Fibroblast of skin of back (primary cell): ENCODE measurements at places on chromosomes 16 and 17.

GRCh38 chr17:59093702-59094231 is 12.9 kb downstream of the TRIM37 start:
- DNase-seq = peak; percentile 96

DNA sequence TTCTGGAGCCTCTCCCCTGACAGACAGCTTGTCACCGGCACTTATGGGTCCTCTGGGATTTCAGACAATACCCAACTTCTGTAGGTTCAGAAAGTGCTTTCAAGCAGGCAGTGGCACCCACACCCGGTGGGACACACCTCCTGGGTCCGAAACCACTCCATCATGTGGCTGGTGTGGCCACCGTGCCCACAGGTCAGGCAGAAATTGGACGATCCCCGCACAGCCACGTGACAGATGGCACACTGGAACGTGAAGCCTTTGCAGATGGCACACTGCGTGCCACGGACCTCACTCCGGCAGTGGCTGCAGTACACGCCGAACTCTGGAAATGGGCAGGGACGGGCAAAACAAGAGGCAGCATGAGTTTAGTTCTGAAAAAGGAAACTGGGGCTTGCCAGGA is 99.5 kb upstream of the FA2H start:
- no peak for DNase-seq

DNA sequence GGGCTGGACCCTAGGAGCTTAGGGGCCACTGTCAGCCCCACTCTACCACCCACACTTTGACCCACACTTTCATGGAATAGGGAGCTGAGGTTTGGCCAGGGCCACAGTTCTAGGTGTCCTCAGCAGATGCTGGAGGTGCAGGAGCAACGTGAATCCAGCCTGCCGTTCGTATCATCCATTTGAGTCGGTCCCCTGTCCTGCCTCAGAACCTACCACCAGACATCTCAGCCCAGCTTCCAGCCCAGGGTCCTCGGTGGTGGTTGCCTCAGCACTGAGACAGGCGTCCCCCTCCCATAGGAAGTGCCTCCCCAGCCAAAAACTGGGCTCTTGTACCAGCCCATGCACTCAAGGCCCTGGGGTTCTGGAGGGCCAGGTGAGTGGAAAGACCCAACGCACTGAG is 359 bp upstream of the ITGAE start:
- no peak for DNase-seq

- no peak for DNase-seq
These were observed 199.1 kb downstream of the FOXL1 start for GRCh38 chr16:86777381-86777946.

GRCh38 chr16:67177743-67178699 is 5.7 kb downstream of the MATCAP1 start:
- DNase-seq = peak; percentile 42

- no peak for DNase-seq
These were observed 4.1 kb downstream of the SYNGR2 start for GRCh38 chr17:78172249-78173051.

DNA sequence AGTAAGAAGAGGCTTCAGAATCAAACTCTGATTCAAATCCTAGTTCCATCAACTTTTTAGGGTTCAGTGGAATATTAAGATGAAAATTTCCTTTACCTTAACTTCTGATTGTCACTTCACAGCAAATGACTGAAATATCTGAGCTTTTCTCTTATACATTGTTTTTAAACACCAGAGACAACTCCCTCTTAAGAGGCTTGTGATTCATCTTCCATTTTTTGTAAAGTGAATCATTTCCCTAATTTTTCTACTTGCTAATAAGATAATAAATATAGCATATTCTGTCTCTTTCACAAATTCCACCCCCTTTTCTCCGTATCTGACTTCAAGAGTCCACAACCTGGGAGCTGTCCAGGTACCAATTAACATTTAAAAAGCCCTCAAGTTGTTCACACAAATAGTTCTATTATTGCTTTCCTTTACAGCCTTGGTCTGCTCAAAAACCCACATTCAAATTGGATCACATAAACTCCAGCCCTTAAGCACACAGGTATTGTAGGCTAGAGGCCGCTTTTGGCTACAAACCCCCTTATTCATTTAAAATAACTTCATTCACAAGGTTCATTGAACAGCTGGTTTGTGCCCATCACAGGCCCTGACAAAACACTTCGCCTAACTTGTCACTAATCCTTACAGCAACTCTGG is 14.1 kb upstream of the UTP6 start:
- DNase-seq = peak; percentile 43

DNA sequence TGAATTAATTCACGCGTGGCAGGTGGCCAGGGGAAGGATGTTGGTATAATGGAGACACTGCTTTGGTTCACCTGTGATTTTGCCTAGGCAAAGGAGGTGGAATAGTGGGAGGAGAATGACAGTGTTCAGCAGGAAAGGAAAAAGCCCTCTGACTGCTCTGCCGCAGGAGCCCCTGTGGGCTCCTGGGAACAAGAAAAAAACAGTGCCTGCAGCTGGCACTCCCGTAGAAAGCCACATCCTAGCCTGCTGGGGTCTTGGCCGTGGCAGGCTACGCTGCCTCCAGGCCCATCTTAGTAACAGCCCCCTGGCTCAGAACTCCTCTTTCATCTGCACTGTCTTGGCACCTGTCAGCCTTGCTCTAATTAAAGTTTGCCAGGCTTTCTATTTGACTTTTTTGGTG is 20.6 kb downstream of the ADORA2B start:
- no peak for DNase-seq

- DNase-seq = no peak
These were observed 9.2 kb downstream of the PER1 start for GRCh38 chr17:8142887-8143580.

DNA sequence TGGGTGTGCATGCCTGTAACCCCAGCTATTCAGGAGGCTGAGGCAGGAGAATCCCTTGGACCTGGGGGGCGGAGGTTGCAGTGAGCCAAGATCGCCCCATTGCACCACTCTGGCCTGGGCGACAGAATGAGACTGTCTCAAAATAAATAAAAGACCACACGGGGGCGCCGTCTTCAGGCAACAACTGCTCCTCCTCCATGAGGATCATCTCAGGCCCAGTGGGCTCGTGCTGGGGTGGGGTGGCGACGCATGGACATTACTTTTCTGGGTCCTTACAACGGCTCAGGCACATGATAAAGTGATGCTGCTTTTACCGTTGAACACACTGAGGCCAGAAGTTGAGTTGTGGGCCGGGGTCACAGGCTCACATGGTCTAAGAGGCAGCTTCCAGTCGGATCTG is 56.2 kb downstream of the PRMT7 start:
- peak; percentile 30 for DNase-seq

- peak; percentile 39 for DNase-seq
These were observed 717 bp upstream of the CNP start for GRCh38 chr17:41965694-41966462.

GRCh38 chr17:43517615-43518386 is 28.3 kb downstream of the ETV4 start:
- peak; percentile 73 for DNase-seq

DNA sequence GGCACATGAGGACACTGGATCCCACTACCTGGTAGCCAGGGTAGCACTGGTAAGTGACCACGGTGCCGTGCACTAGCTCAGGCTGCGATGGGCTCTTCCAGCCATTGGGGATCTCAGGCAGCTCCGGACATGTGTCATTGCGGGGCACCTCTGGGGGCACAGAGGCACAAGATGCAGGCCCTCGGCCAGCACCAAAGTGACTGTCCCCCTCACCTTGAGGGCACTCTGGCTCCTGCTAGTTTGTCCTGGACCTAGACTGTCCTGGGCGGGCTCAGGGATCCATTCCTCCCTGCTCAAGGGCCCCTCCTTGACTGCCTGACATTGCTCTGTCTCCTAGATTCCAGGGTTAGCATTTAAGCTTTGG is 6.7 kb upstream of the PHF12 start:
- no peak for DNase-seq

DNA sequence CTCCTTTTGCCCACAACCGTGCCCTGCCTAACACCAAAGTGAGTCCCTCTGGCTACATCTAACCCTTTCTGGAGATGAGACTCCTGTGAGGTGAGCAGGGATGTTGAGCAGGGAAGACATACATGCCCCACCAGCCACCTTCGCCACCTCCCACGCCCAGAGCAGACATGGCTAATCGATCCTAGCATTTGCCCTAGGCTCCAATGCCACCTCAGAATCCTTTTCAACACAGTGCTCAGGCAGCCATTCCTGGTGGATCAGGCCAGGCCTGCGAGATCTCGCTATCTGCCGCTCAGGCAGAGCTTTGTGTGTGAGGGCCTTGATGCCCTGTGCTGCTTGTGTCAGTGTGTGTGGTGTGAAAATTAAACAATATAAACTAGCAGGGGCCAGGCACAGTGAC is 21.0 kb downstream of the SCGB1C2 start:
- DNase-seq = no peak

DNA sequence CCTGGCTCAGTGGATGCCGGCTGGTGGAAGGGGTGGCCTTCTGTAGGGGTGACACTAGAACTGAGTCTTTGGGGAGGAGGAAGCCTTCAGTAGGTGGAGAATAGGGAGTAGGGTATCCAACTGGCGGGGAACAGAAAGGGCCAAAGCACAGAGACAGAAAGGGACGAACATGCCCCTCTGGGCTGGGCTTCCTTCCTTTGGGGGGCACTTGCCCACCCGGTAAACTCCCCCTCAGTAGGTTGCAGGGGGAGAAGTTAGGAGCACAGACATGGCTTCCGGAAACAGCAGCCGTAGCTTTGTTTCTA is 774 bp downstream of the ENGASE start:
- peak; percentile 9 for DNase-seq

DNA sequence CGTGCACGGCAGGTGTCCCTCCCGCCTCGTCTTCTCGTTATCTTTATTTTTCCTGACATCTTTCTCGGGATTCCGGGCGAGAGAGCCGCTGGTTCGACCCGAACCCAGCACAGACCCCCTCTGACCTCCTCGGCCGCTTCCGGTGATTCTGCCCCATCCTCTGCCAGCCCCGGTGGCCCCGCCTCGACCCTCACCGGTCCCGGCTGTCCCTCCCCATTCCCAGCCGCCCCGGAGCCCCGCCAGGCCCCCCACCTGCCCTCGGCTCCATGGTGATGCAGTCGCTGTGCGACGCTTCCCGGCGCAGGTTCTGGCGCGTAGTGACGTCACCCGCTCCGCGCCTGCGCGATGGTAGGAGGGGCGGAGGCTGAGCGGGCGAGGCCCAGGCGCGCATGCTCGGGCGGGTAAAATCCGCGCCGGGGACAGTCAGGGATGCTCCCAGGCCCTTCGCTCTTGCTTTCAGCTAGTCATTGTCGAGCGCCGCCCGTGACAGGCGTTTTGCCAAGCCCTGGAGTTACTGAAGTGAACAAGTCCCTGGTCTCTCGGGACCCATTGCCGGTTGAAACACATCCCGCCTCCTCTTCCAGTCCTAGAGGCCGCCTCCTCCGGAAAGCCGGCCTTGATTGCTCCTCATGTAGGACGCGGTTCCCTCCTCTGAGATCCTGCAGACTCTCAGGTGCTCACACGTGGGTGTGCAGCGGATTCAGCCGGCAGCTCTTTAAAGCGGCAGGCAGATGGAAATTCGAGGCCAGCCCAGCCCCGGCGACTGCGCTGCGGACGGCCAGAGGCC is at the start of gene MTHFSD:
MTHFSD (minus strand) TSS at position 319 of the 787 bp plus-strand sequence; CDS start at position 268, 51 bp downstream.
- DNase-seq = peak; percentile 91

DNA sequence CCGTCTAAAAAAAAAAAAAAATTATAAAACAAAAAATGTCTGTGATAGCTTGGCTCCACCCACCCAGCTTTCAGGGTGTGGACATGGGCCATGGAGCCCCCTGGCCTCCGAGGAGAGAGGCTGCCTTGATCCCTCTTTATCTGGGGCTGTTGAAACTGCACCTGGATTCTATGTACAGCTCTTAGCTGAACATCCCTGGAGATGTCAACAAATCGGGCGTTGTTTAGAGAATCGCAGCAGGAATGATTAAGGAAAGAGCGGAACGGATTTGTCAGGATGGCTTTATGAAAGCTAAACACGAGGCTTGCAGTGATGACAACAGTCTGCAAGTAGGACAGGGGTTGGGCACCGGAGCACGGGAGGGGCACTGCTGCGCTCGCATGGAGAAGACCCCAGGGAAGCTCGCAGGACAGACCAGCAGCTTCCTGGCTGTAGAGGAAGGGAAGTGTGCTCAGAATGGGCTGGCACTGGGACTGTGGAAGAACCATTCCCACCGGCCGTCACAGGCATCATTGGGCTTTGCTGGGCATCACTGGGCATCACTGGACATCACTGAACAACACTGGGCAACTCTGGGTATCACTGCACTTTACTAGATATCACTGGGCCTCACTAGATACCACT is 195.8 kb upstream of the FOXF1 start:
- DNase-seq = no peak

DNA sequence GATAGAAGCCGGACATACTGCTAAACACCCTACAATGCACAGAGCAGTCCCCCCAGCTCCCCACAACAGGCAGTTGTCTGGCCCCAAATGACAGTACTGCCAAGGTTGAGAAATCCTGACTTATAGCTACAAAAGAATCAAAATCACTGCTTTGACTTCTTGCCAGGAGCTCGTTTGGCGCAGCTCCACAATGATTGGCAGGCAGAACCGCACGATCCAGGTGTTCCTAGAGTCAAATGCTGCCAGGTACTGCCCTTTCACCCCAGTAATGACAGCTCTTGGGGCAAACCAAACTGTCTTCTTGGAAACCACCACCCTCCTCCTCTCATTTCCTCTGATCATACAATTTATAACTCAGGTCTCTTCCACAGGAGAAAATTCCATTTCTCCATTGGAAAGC is 2.2 kb upstream of the TMC5 start:
- no peak for DNase-seq

DNA sequence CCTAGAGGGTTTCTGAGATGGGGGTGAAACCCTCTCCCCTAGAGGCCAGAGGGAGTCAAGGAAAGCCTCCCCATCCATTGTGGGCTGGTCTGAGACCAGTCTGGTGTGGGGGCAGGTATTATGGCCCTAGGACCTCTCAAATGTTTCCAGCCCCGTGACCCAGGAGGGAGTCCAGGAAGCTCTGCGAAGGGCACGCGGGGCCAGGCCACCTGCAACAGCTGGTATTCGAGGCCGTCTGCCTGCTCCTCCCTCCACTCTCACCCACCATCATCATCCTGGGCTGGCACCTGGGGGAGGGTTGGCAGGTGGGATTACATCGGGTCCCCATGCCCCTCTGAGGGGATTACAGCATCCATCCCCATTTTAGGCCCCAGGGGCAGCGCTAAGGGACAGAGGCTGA is 38.1 kb upstream of the DLX4 start:
- no peak for DNase-seq

DNA sequence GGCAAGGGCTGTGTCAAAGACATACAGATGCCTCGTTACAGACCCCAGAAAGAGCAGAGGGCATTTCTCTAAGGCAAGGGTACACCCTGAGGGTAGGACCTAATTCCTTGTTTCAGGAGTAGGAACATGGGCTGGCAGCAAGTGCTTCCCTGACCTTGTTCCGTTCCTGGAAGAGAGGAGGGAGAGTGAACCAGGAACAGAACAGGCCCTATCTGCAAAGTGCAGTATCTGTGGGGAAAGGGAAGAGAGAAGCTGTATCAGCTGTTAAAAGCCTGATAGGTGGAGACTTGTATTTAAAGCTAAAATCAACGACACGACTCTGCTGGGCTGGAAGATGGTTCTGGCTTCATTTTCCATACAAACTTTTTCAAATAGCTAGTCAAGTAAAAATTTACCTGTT is 26.1 kb upstream of the FASN start:
- DNase-seq = no peak

- no peak for DNase-seq
These were observed 18.8 kb downstream of the MAP1LC3B start for GRCh38 chr16:87410968-87411367.

GRCh38 chr16:284204-285120 is 1.5 kb downstream of the PDIA2 start:
- DNase-seq = no peak
